ENCODE measurements at places on chromosomes 2 and 18. TPM values are rescaled to one million over a fixed set of nuclear protein-coding genes. Genes with fewer than 3 reads are reported as not detected.

The WIPF1 gene
- total RNA-seq = 9.9 TPM

The UCN gene
- 0.14 TPM for total RNA-seq

The SGPP2 gene
- total RNA-seq = not detected

The SCLY gene
- 11.1 TPM for total RNA-seq

The CYP26B1 gene
- 0.14 TPM for total RNA-seq

The KRTCAP3 gene
- total RNA-seq = 0.18 TPM

The ZNF516 gene
- 22.9 TPM for total RNA-seq

The LOXHD1 gene
- total RNA-seq = not detected

The DNAH6 gene
- 0.09 TPM for total RNA-seq

The ARHGAP25 gene
- total RNA-seq = 0.14 TPM

The ATG9A gene
- total RNA-seq = 31.1 TPM

The GCG gene
- total RNA-seq = 0.14 TPM

The NAPG gene
- 38.8 TPM for total RNA-seq

The DPYSL5 gene
- total RNA-seq = not detected

Measured in smooth muscle cell of bladder (primary cell).